ENCODE measurements at places on chromosomes 2 and 18. TPM values are rescaled to one million over a fixed set of nuclear protein-coding genes. Genes with fewer than 3 reads are reported as not detected.
A peak's percentile ranks its signal among the peaks of the same experiment; 100 is the strongest.

The PSMA8 gene
- not detected for total RNA-seq

The PCARE gene
- total RNA-seq: not detected

The LAMA1 gene
- 0.66 TPM for total RNA-seq

The NFATC1 gene
- total RNA-seq: 49.5 TPM

The AQP12A gene
- total RNA-seq: not detected

- H3K4me3 ChIP-seq: no peak overlapping the region
- no peaks in the 10 kb centered on the region for H3K4me1 ChIP-seq
- no peaks in the 10 kb centered on the region for H3K27me3 ChIP-seq
- no peak overlapping the region for H3K27ac ChIP-seq
- no peaks in the 10 kb centered on the region for H3K36me3 ChIP-seq
- no peak for DNase-seq
Observed at GRCh38 chr18:31424383-31424988, 23.1 kb upstream of the DSG3 start.

- no peak overlapping the region for H3K4me3 ChIP-seq
- no peaks in the 10 kb centered on the region for H3K36me3 ChIP-seq
- no peak for DNase-seq
- H3K27me3 ChIP-seq: no peaks in the 10 kb centered on the region
- H3K27ac ChIP-seq: no peak overlapping the region
- H3K4me1 ChIP-seq: no peaks in the 10 kb centered on the region
Observed at GRCh38 chr2:129762386-129763189, 216.9 kb upstream of the RAB6C start.

DNA sequence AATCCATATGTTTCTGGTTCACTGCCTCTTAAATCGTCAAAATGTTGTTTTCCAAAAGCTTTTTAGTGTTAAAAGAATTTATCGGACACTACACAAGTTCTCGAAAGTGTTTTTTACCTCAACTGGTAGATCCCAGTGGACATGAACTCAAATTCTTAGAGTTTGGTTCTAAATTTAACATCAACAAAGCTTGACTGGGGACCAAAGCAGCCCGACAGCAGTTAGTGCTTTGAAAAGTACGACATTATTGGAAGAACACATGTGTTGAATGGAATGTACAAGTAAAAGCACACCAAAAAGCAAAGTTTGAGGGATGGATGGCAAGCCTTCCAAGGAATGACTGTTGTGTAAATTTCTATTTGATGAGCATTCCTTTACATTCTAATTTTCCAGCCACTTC, 803.9 kb upstream of the POU3F3 start:
- no peak for DNase-seq
- no peak overlapping the region for H3K4me3 ChIP-seq
- no peaks in the 10 kb centered on the region for H3K36me3 ChIP-seq
- no peak overlapping the region for H3K27ac ChIP-seq
- no peaks in the 10 kb centered on the region for H3K4me1 ChIP-seq

GRCh38 chr2:73101626-73102256, 11.0 kb downstream of the RAB11FIP5 start:
- no peaks in the 10 kb centered on the region for H3K36me3 ChIP-seq
- H3K4me3 ChIP-seq: no peak overlapping the region
- H3K4me1 ChIP-seq: peaks cover 100% of the 10 kb centered on the region
- H3K27me3 ChIP-seq: no peaks in the 10 kb centered on the region
- peak; percentile 66 for DNase-seq

Measured in spleen (tissue), 13 donors.